GM12878 (cell line): ENCODE measurements at places on chromosomes 5 and 9.

- DNase-seq = no peak
Measured at GRCh38 chr5:32713770-32714381, 2.8 kb downstream of the NPR3 start.

DNA sequence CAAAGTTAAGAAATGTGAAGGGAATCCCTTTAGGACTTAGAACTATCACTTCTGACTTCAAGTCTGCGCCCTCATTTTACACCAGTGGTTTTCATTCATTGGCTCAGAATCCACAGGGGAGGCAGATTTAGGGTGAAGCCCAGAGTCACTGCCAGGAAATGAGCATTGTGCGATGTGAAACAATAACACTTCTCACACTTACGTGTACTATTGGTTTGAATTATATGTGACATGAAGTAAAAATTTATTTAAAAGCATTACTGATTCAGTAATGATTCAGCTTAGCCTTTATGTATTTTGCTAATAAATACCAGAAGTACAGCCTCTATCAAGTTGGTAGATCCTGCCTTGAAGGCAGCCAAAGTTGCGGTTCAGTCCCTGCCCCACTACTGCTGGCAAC, 98.6 kb downstream of the PAM start:
- no peak for DNase-seq

- DNase-seq = no peak
Measured at GRCh38 chr9:14937216-14937615, 27.0 kb upstream of the FREM1 start.

DNA sequence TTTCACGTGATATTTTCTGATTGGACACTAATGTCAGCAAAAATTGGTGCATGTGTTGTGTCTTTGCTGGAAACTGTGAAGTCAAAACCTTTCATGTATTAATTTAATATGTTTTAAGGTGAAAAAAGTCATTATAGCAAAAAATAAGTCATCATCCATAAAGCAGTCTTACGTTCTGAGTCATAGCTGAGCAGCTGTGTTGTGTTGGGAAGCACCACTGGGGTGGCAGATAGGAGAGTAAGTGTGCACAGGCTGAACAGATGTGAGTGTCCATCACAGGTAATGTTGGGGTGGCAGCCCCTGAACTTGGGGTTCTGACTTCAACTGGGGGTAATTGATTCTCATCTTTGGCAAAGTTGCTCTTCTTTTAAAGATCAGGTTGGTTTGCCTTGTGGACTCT, 156.8 kb downstream of the NXNL2 start:
- no peak for DNase-seq

DNA sequence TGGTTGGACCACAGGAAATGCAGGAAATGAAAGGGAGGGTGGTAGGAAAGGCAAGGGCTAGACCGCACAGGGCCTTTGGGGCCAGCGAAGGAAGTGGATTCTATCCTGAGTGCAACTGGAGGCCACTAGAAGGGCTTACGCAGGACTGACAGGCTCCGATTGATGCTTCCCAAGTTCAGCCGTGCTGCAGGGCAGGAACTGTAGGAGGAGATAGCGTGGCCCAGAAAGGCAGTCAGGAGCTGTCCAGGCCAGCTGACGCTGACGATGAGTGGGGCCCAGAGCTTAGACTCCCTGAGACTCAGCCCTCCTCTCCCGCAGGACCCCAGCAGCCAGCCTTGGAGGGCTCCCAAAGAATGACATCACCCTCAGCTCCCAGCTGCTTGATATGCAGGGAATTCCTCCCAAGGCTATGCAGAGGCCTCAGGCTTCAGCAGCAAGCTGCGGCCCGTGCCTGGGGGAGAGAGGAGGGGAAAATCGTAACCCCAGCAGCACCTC, 48.8 kb downstream of the KCNIP1 start:
- DNase-seq = no peak
